Type B pancreatic cell (in vitro differentiated cells): ENCODE measurements at places on chromosomes 4 and X. TPM values are rescaled to one million over a fixed set of nuclear protein-coding genes. Genes with fewer than 3 reads are reported as not detected.
A peak's percentile ranks its signal among the peaks of the same experiment; 100 is the strongest.

DNA sequence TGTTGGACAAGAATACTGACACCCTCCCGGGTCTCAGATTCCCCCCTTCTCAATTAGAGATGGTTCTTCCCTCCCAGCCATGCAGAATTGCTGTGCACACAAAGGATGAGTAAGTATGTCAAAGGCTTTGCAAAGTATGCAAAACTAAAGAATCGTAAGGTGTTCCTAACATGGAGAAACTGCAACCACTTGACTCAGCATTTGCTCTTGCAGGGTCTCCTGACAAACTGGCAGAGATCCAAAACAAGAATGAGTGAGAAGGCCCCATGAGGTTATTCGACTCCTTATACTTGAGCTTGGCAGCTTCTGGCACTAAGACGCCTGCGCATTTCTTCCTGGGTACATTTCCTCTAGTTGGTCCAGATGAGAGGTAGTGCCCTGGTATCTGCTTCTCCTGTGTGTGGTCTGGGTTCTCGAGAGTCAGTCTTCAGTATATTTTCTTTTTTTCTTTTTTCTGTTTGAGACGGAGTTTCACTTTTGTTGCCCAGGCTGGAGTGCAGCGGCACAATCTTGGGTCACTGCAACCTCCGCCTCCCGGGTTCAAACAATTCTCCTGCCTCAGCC is 8.2 kb downstream of the FAM184B start:
- no peak for DNase-seq

Gene TXK
- 1.3 and 2.2 TPM in 2 replicates for total RNA-seq

DNA sequence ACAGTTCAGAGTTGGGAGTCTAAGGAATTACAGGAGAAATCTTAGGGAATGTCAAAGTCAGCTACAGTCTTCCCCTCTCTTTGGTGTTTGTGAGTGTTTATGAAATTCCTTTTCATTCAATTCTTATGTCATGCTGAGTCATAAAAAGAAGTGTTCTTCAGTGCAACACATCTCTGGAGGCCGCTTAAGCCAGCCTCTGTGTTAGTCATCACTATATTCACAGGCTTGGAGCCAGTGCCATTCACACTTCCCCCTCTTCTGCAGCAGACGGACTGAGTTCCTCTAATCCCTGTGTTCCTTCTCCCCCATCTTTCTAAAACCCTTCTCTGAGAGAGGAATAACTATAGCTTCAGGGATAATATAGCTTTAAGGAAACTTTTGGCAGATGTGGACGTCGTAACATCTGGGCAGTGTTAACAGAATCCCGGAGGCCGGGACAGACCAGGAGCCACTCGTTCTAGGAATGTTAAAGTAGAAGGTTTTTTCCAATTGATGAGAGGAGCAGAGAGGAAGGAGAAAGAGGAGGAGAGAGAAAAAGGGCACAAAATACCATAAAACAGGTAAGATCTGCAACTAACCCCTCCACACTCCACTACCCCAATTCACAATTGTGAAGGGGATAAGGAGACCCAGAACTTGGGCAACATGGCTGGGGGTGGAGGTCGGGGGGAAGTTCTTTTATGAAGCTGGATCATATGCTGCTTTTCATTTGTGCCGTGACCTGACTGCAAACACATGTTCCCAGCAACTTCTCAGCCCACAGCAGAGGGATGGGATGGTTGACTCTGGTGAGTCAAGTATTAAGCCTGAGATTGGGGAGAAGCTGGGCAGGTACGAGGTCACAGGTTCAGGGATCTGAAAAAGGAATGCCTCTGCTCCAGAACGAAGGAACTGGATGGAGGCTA is at the start of gene SRPX2:
TSS of gene SRPX2 (plus strand) at position 244 of the 905 bp plus-strand sequence. CDS start 2,124 bp downstream, outside the sequence.
- DNase-seq = no peak

Gene QRFPR
- total RNA-seq = 0.29 and 1.4 TPM in 2 replicates

DNA sequence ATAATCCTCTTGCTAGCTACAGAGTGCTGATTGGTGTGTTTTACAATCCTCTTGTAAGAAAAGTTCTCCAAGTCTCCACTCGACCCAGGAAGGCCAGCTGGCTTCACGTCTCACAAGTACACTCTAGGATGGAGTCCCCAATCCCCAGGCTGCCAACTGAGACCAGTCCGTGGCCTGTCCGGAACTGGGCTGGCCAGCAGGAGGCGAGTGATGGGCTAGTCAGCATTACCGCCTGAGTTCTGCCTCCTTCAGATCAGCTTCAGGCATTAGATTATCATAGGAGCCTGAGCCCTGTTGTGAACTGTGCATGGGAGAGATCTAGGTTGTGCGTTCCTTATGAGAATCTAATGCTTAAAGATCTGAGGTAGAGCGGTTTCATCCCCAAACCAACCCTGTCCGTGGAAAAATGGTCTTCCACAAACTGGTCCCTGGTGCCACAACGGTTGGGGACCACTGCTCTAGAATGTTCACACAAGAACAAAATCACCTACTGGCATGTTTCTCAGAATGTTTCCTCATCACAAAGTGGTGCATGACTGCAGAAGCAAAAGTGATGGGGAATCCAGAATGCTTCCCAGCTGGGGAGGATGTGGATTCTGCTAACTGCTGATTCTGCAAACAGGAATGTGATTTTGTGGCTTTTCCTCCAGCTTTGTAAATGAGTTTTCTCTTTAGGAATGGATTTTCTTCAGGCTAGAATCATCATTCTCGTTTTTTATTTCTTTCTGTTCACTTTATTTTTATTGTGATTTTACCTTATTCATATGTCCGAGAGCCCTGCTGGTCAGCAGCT is 40.9 kb downstream of the SEPTIN11 start:
- no peak for DNase-seq

GRCh38 chr4:129231945-129232588 is 136.1 kb downstream of the C4orf33 start:
- DNase-seq = no peak

GRCh38 chr4:182917182-182918043 is at the start of gene DCTD:
Gene DCTD (minus strand): TSS chr4:182917386. CDS start chr4:182915568, 1,818 bp downstream.
- DNase-seq = peak; percentile 83

DNA sequence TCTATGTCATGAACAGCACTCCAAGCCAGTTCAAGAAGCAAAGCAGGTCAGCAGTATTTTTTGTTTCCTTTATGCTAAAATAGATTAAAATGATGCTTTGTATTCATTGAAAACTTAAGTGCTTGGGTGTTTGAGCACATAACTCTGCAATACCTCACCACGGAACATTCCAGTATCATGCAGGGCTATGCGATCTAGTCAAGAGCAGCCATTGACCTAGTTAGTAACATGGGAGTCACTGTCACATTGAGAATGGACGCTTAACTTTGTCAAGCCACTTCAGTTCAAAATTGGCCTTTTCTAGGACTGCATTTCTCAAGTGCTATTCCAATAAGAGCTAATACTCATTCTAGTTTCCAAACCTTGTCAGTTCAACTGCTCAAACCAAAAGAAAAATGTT is 160.1 kb upstream of the FSTL5 start:
- DNase-seq = no peak

Gene PPP1R2C
- total RNA-seq = not detected in 2 replicates

DNA sequence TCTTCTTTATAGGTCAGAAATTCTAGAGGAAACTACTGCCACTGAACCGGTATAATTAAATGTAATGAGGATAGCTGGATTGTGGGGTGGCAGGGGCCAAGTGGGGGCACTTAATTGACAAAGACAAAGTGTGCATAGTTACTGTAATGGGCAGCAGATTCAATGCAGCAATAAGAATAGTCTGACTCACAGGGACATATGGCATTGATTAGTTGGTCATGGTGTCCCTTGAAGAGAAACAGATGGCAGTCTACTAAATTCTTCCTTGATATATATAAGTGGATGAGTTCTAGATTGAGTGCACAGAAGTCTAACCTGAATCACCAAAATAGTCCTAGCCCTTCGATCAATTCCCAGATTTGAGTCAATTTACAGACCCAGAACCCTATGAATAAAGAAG is 31.6 kb downstream of the ETDC start:
- DNase-seq = no peak

- no peak for DNase-seq
Measured at GRCh38 chr4:122997463-122998101, 75.2 kb upstream of the NUDT6 start.

Gene STPG2
- total RNA-seq = 0.29 and 0.52 TPM in 2 replicates

- DNase-seq = no peak
Measured at GRCh38 chr4:54152846-54153600, 53.1 kb downstream of the GSX2 start.

DNA sequence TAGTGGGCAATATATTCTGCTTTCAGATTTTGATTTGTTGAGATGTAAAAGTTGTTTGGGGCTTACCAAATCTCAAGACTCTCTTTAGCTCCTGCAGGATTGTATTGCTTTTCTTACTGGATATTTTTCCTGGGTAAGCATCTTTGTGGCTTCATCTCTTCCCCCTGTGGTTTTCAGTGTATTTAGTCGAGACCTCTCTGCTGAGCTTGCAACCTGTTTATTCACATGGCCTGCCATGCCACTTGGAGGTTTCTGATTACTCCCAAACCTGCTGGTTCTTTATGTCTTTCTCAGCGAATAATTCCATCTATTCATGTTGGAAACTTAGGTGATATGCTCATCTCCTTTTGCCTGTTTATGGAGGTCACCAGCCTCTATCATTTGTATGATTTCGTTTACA is 10.9 kb downstream of the CCNG2 start:
- no peak for DNase-seq

- no peak for DNase-seq
Measured at GRCh38 chrX:139581068-139581467, 50.5 kb downstream of the F9 start.

GRCh38 chrX:39648548-39649254 is 449.1 kb downstream of the BCOR start:
- DNase-seq = no peak

- no peak for DNase-seq
Measured at GRCh38 chr4:8070736-8071718, 87.6 kb downstream of the ABLIM2 start.
